ENCODE measurements at places on chromosomes 7 and 10.
A peak's percentile ranks its signal among the peaks of the same experiment; 100 is the strongest.

DNA sequence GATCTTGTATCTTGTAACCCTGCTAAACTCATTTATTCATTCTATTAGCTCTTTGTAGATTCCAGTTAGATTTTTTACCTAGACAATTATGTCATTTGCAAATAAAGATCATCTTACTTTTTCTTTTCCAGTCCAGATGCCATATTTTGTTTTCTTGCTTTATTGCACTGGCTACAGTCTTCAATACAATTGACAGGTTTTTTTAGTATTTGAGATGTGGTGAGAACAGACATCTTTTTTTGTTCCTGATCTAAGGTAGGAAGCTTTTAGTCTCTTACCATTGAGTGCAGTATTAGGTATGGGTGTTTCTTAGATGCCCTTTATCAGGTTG lies 12.1 kb downstream of the SPRN start:
- DNase-seq: no peak

DNA sequence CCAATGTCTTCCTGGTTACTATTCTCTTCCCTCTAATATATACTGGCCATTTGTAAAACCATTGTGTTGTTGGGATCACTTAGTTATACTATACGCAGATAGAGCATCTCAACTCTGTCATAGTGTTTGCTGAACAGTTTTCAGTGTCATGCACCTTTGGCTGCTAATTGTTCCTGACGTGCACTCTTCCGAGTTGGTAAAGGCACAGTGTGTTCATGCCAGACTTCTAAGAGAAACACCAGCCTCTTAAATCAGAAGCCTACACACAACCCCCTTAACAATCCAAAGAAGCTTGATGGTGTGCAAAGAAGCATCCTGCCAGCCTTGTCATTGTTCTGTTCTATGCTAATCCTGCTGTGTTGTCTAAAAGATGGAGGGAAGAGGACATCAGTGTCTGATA lies 131.1 kb downstream of the MAPK8 start:
- DNase-seq: no peak

GRCh38 chr7:48880851-48881250 lies 43.5 kb upstream of the CDC14C start:
- no peak for DNase-seq

- no peak for DNase-seq
Observed at GRCh38 chr10:8006274-8006999, 48.1 kb upstream of the GATA3 start.

GRCh38 chr10:71516890-71517289 lies 120.2 kb downstream of the CDH23 start:
- no peak for DNase-seq

GRCh38 chr10:122098924-122099323 lies 110.0 kb downstream of the TACC2 start:
- DNase-seq: no peak

GRCh38 chr7:105452085-105452484 lies 63.4 kb upstream of the SRPK2 start:
- DNase-seq: peak; percentile 65

GRCh38 chr10:78531088-78531487 lies 497.4 kb downstream of the RPS24 start:
- DNase-seq: no peak

GRCh38 chr7:107846324-107846723 lies 43.3 kb upstream of the SLC26A3 start:
- no peak for DNase-seq

DNA sequence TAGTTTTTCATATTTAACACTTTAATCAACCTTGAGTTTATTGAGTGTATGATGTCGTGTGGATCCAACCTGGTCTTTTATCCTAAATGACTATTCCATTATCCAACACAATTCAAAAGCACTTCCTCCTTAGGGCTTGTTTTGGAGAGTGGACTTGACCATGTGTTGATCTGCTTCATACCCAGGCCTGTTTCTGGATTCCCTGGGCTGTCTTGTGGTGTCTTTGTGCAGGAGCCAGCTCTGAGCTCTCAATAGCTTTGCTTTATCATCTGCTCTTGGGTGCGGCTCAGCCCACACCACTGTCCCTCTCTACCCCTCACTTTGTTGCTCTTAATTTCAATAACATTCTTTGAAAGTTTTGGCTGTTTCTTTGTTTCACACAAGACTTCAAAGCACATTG lies 70.9 kb upstream of the CHST15 start:
- no peak for DNase-seq

- DNase-seq: no peak
Observed at GRCh38 chr7:103664577-103664976, 218.6 kb upstream of the SLC26A5 start.

GRCh38 chr7:5629941-5630340 lies 151.5 kb downstream of the RNF216 start:
- no peak for DNase-seq

DNA sequence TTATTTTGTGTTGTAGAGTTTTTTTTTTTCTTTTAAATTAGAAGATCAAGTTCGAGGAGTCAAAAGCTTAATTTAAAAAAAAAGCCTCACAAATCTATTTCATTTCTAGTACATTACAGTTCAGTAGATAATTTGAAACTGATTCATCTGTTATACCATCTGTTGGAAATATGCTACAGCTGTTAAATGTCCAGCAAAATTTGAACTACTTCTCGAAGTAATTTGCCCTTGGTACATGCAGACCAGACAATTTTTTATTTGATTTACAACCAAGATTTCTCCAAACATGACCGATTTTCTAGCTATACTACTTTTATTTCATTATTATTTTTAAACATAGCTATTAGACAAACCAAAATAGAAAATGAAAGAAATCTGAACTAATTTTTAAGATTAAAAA lies 647.9 kb downstream of the CNTNAP2 start:
- DNase-seq: no peak

- DNase-seq: no peak
Observed at GRCh38 chr10:3222626-3223025, 50.0 kb upstream of the PITRM1 start.

DNA sequence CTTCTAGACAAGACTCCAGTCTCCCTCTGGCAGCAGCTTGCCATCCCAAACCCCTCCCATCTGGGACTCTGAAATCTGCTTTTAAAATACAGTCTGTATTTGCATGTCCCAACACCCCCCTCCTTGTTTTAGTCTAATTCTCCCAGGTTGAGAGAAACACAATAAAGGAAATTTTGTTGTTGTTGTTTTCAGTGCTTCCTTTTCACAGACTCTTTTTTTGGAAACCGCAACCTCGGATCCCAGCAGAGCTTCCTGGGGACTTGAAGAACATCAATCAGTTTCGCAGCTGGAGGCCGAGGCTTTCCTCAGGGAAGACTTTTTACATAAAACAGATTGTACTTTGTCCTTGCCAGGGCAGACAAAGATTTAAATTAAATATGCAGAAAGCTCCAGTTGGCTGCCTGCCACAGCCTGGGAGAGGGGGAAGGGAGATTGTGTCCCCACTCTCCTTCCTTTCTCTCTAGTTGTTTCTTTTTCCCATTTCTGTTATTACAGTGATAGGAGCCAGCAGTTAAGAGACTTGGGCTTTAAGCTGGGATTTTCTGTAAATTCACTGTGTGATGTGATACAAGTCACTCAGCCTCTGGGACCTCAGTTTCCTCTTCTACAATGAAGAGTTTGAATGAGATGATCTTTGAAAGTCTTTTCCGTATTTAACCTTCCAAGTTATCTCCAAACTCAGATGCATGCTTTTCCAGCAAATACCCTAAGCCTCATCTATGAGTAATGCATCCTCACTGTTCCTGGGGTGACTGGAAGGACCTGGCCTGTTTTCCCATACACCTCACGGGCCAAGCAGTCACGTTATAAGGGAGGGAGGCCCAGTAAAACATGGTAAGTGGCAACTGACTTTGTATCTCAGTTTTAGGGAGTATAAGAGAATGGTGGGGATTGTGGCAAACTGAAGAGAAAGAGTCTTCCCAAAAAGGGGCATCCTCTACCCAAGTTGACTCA lies 192.3 kb downstream of the REEP3 start:
- DNase-seq: peak; percentile 91

DNA sequence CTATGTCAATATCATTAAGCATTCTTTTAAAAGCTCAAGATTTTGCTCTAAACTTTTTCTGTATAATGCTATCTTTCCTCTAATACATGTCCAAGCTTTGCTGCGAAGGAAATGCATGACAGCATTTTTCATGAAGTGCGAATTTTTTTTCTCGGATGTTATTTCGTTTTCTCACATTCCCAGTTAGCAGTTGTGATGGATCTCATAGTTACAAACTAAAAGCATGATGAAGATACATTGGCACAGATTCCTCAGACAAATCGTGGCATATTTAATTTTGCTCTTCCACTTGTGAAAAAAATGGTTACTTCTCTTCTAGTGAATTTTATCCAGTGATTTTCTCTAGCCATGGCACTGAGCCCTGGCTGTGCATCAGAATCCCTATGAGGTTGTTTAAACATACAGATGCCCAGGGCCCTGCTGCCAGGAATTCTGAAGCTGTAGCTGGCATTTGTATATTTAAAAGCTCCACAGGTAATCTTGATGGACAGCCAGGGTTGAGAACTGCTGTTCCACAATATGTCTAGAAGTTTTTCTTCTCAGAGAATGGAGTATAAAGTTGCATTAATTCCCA lies 299.8 kb upstream of the NEBL start:
- no peak for DNase-seq

GRCh38 chr10:77391605-77392235 lies 245.9 kb downstream of the KCNMA1 start:
- DNase-seq: peak; percentile 86

GRCh38 chr7:44259547-44260457 lies 59.0 kb downstream of the YKT6 start:
- peak; percentile 79 for DNase-seq

- DNase-seq: no peak
Observed at GRCh38 chr10:24174014-24174413, 34.9 kb upstream of the KIAA1217 start.

DNA sequence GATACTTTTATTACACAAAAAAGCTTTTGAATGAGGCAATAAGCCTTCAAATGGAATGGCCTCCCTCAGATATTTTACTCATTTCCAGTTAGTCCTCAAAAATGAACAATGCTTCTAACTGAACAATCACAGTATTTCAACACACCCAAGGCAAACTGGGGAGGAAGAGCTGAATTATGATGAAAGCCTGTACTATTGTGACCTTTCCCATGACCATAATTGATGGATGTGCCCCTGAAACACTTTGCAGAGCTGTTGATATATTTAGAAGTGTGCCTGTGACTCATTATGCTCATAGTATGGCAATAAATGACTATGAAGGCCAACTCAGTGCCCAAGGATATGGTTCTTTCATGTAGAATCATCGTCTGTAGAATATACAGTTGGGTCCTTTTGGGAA lies 248.1 kb downstream of the AHR start:
- no peak for DNase-seq

- DNase-seq: no peak
Observed at GRCh38 chr10:106557951-106558733, 606.4 kb downstream of the SORCS1 start.

DNA sequence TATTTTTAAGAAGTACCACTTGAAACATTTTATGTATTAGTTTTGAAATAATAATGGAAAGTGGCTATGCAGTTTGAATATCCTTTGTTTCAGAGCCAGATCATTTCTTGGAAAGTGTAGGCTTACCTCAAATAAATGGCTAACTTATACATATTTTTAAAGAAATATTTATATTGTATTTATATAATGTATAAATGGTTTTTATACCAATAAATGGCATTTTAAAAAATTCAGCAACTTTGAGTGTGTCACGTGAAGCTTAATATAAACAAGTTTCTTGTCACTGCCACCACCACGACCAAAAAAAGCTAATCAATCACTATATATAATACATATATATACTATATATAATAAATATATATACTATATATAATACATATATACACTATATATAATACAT lies 4.8 kb downstream of the IL6 start:
- no peak for DNase-seq

GRCh38 chr10:131655101-131655849 lies 245.5 kb upstream of the PPP2R2D start:
- no peak for DNase-seq

DNA sequence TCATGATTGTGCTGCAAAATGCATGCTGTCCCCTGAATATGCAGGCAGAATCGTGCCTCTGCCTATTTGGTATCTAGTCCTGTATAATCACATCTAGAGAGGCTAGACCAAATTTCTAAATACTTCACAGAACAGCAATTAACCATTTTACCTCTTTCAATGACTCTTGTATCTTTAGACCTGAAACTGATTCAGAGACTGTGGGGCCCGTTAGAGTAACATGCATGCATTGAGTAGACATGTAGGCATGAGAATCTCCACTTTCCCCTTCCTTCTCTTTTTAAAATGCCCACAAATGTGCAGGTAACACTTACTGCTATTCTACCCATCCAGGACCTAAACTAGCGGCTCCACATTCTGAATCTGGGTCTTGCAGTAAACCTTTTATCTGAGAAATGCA lies 8.8 kb downstream of the ZNF92 start:
- no peak for DNase-seq

GRCh38 chr7:30285067-30285535 lies 704 bp downstream of the ZNRF2 start:
- DNase-seq: no peak

DNA sequence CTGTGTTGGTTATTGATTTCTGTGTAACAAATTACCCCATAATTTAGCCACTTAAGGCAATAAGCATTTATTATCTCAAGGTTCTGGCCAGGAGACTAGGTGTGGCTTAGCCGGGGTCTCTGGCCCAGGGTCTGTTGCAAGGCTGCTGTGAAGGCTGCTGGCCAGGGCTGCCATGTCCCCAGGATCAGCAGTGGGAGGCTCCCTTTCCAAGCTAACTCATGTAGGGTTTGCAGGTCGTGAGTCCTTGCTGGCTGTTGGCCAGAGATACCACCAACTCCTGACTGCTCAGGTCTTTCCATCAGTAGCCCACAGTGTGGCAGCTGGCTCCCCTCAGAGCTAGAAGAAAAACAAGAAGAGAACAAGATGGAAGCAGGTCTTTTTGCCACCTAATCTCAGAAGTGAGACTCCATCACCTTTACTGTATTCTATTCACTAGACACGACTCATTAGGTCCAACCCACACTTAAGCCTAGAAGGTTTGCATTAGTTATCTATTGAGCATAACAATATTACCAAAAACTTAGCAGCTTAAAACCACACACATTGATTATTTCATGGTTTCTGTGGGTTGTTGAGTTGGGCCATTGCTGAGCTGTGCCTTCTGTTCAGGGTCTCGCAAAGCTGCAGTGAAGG lies 185.6 kb downstream of the PFKFB3 start:
- no peak for DNase-seq

DNA sequence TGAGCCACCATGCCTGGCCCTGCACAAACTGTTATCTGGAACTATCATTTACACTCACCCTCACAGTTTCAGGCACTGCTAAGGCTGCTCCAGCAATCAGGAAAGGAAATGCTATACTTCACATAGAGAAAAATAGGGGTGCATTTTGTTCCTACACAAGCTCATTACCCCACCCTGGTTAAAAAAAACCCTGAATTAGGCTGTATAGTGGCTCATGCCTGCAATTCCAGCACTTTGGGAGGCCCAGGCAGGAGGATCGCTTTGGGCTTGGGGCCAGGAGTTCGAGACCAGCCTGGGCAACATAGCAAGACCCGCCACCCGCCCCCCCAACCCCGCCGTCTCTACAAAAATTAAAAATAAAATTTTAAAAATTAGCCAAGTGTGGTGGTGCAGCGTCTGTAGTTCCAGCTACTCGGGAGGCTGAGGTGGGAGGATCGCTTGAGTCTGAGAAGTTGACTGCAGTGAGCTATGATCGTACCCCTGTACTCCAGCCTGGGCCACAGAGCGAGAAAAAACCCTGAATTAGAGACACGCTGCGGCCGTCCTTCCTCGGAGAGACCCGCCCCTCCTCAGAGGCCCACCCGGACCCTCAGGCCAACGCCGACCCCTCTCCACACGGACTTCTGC lies 539 bp downstream of the PTCD1 start:
- no peak for DNase-seq
